AG09309 (cell line): ENCODE measurements at places on chromosomes 16 and 17.

- DNase-seq: no peak
Observed at GRCh38 chr17:14078027-14078426, 8.7 kb downstream of the COX10 start.

DNA sequence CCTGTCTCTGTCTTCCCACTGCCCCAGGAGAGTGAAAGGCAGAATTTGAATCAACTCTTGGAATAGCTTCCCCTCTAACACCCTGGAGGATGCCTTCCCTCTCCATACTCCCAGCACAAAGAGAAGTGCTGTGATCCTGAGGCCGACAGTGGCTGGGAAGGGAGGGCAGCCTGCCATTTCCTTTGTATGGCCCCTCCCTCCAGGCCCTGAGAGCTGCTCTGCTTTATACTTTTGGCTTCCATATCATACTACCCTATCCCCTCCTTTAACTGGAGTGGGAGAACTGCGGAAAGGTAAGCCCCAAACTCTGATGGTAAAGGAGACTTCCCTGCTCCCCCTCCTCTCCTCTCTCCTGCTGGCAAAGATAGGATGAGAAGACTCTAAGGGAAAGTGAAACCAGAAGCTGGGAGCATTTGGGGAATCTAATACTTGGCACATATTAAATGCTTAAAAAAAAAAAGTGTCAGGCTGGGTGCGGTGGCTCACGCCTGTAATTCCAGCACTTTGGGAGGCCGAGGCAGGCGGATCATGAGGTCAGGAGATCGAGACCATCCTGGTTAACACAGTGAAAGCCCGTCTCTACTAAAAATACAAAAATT is 4.1 kb upstream of the MED24 start:
- no peak for DNase-seq

DNA sequence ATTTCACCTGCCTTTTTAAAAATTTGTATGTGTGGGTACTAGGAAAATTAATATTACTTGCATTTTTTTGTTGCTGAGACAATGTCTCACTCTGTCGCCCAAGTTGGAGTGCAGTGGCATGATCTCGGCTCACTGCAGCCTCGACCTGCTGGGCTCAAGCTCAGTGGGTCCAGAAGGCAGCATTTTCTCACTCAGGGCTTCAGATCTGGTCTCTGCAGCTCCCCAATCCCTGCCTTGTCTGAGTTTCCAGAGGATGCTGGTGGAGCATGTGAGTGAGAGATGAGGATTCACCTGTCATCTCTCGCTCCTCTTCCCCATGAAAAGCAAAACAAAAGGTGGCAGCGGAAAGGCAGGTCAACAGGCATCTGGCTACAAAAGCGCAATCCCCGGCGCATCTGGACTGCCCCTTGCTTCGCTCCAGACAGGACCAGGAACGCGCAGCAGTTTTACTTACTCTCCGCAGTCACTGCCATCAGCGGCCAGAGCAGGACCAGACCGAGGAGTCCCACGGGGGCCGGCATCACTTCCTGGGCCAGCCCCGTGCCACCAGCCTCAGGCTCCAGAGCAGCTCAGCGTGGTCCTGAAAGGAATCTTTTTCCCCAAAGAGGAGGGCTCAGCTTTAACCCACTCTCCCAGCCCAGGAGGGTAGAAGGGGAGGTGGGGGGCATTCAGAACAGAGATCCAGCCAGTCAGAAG is 59.9 kb downstream of the LITAF start:
- no peak for DNase-seq

DNA sequence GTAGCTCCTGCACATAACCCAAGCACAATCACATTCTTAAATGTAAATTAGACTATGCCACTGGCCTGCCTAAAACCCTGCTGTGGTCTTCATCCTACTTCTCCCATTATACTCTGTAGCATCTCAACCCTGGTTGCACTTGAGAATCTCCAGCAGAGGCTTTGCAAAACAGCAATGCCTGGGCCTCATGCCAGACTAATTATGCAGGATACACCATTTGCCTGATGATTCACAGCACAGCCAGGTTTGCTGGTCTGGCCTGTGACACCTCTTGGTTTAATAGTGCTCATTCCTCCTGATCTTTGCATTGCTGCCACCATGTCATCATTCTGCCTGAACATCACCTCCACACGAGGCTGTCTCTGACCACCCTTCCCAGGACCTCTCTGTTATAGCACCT is 491.9 kb upstream of the TOM1L1 start:
- DNase-seq: no peak

DNA sequence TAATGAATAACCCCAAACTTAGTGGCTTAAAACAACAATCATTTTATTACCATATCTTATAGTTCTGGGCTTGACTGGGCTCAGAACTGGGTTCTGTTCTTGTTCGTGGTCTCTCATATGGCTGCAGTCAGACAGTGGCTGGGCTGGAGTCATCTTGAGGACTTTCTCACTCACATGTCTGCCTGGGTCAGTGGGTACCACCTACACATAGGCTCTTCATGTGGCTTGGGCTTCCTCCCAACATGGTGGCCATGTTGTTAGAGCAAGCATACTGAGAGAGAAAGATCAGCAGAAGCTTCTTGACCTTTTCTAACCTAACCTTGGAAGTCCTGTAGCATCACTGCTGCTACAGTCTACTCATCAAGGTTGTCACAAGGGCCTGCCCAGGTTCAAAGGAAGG is 158.6 kb upstream of the SDK2 start:
- no peak for DNase-seq
